NCI-H460 (cell line): ENCODE measurements at places on chromosomes 6 and 20.
A peak's percentile ranks its signal among the peaks of the same experiment; 100 is the strongest.

DNA sequence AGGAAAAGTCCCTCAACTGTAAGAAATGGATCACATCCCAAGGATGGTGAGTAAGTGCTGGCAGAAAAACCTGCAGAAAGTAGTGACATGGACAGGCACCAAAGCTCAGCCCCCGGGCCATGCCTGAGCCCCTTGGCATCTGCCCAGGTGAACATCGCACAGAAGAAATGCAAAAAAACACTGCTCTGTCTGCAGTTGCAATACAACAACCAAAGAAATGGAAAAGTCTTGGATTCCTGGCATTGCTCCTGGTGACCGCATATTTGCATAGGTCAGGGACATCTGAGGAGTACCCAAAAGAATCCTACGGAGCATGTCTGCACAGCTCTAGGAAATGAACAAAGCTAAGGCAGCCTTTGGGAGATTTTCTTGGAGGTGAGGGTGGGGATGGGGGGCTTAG lies 63.1 kb upstream of the PTPRT start:
- no peak for DNase-seq

GRCh38 chr6:44115866-44116265 lies 11.4 kb downstream of the MRPL14 start:
- DNase-seq = no peak

- DNase-seq = no peak
These were observed 202.3 kb downstream of the DLL1 start for GRCh38 chr6:170088582-170088955.

- DNase-seq = no peak
These were observed 57.3 kb upstream of the LAMP5 start for GRCh38 chr20:9457136-9457535.

DNA sequence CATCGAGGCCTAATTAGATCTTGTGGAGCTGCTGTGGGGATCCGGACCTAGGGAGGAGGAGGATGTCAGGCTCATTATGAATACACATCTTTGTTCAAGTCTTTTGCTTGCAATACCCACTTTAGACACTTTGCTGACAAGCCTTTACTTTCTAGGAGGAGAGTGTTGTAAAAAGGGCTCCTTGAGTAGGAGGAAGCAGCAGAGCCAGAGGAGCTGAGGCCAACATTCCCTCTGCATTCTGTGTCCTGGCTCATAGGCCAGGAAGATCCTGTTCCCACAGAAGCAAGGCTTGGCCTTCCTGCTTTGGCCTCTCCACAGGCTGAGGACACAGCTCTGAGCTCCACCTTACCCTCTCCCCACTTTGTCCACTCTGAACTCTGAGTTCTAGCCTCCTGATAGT lies 67.1 kb downstream of the TPD52L1 start:
- no peak for DNase-seq

GRCh38 chr20:6421321-6422248 lies 298.8 kb upstream of the FERMT1 start:
- DNase-seq = no peak

GRCh38 chr6:157282284-157282683 lies 41.0 kb downstream of the TMEM242 start:
- no peak for DNase-seq

- DNase-seq = no peak
These were observed 18.4 kb upstream of the NNAT start for GRCh38 chr20:37502654-37503053.

DNA sequence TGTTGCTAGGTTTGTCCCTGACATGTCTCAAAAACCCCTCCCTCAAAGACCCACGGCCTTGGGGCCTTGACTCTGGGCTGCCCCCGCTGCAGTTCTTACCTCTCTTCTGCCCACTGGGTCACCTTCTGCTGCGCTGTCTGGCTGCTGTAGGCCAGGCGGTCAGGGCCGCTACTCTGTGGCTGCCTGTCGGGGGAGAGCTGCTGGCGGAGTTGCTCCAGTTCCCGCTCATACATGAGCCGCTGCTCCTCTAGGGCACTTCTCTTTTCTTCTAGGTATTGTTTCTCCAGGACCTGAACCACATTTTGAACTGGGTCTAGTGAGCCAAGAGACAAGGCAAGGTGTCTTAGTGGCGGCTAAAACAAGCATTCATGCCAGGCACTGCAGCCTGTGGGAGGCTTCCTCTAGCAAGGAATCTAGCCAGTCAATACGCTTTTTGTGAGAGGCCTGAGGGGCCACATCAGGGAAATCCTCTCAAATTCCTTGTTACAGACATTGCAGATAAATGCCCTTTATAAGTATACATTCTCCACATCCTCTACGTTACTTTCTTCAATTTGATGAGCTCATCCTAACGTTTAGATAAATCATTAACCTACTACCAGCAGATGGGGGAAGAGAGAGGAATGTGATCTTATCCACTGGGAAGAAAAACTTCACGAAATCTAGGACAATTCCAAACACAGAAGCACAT lies 110.3 kb upstream of the NUP153 start:
- DNase-seq = no peak

DNA sequence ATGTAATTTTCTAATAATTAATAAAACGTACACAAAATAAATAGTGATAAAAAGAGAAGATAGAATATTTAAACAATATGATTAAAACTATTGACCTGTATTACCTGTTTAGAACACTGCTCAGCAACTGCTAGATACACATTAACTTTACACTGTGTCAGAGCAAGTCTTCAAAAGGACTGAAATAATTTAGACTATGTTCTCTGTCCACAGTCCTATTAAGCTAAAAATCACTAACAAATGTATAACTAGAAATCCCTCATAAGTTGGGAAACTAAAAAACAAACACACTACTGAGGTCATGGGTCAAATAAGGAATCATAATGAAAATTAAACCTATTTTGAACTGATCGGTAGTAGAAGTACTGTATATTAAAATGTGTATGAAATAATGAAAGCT lies 181.7 kb downstream of the QKI start:
- no peak for DNase-seq

- DNase-seq = no peak
These were observed 441.4 kb downstream of the COL12A1 start for GRCh38 chr6:74764486-74764885.

GRCh38 chr20:44962483-44962882 lies 2.3 kb upstream of the TOMM34 start:
- no peak for DNase-seq

DNA sequence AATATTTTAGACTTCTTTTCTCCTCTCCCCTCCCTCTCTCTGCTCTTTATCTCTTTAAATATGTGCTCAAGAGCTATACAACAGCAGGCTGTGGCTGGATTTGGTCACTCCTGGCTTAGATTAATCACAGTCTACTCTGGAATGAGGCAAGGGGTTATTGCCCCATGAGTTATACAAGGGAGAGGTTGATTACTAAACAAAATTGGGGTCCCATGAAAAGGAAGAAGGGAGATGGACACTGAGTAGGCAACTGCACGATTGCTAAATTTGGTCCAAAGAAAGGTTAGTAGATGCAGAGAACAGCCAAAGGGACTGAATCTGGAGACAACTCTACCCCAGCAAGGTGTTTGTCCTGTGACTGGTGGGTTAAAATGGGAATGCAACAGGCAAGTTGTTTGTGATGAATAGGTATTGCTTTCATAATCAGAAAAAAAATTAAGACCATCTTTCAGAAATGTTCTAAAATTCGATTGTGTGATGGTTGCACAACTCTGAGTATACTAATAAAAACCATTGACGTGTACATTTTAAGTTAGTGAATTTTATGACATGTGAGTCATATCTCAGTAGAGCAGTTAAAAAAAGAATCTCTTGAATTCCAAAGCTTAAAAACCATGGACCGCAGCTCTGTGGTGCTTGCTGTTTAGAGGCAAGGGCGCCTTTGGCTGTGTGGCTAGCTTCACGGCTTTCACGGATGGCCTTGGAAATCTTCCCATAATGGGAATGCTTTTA lies 57.1 kb downstream of the KIZ start:
- peak; percentile 54 for DNase-seq

GRCh38 chr6:164926686-164927085 lies 382.7 kb downstream of the C6orf118 start:
- no peak for DNase-seq
